Activated B cell treated with CpG ODN at 0.5 μM for 24 hours (primary cell): ENCODE measurements at places on chromosomes 7 and 10.

- DNase-seq: no peak
These were observed 1.2 kb upstream of the SMARCD3 start for GRCh38 chr7:151249732-151250072.

- DNase-seq: no peak
These were observed 88.9 kb downstream of the CABCOCO1 start for GRCh38 chr10:61751599-61751998.

DNA sequence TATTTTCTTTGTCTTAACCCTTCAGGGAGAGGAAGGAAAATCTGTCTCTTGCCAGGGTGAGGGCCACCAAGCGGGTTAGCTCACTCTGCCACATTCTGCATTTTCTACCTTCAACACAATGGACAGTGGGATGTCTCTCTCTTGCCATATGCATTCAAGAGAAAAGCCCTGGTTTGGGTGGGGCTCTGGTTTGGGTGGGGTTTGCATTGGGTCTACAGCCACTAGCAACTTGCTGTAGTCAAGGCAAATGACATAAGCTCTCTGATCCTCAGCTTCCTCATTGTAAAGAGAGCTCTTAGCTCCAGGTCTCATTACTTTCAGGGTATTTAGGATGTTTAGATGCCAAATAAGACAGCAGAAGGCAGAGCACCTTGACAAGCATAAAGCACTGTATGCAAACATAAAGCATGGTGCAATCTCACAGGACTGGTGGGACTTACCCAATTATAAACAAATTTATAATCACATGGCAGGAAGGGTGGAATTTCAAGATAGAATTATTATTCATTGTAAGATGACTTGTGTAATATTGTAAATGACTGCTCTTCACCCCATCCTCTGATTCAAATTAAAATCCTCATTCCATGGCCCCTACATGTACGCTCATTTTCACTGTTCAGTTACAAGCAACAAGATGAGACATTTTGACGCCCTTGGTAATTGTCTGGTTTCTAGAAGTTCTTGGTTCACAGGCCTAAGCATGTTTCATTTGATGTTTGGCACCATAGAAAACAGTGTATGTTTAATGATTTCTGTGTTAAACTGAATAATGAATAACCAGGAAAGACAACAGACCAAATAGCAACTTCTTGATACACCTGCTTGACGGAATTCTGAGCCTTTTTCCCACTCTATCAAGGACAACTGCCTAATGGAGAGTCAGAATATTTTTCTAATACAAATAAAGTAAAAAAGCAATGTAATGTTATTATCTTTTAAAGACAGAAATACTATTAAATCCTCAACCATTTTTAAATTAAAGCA, 258.9 kb downstream of the KCNMA1 start:
- no peak for DNase-seq

- DNase-seq: no peak
These were observed 42.2 kb upstream of the NEUROD6 start for GRCh38 chr7:31382722-31383121.

GRCh38 chr7:46352004-46352954, 431.2 kb upstream of the IGFBP3 start:
- DNase-seq: no peak

- DNase-seq: no peak
These were observed 345.2 kb upstream of the C7orf33 start for GRCh38 chr7:148245381-148245780.

GRCh38 chr7:42907316-42907715, 4.6 kb downstream of the C7orf25 start:
- DNase-seq: no peak

DNA sequence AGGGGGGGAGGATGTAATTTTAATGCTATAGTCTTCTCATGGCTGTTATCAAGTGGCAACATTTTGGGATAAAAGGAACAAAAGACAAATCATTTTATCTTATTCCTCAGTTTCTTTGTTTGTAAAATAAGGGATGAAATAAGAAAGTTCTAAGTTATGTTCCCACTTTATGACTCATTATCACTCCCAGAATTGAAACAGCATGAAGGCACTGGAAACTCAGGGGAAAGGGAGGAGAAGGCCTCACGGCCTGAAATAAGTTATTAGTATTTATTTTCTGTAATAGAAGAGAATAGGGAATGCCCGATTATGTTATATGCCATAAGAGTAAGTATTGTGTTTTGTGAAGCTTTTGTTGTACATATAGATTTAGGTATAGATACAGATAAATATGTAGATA, 85.0 kb upstream of the NAMPT start:
- DNase-seq: no peak

- DNase-seq: no peak
These were observed 67.8 kb downstream of the TBX20 start for GRCh38 chr7:35185908-35186731.

DNA sequence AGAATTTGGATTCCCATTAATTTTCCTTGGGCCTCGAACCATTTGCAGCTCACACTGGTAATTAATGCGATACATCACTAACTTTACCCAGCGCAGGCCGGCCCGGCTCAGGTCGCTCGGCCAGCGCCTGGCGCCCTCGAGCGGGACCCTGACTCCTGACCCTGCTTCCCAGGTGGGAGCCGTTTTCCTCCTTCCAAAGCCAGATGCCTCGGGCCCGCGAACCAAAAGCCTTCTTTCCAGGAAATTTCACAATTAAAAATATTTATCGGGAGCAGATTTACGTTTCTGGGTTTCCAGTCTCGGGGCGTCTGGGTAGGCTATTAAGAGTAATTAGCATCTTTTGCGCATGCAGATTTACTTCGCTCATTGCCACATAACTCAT, 12.2 kb downstream of the LBX1 start:
- no peak for DNase-seq

GRCh38 chr7:157022681-157023588, 12.5 kb upstream of the MNX1 start:
- no peak for DNase-seq

DNA sequence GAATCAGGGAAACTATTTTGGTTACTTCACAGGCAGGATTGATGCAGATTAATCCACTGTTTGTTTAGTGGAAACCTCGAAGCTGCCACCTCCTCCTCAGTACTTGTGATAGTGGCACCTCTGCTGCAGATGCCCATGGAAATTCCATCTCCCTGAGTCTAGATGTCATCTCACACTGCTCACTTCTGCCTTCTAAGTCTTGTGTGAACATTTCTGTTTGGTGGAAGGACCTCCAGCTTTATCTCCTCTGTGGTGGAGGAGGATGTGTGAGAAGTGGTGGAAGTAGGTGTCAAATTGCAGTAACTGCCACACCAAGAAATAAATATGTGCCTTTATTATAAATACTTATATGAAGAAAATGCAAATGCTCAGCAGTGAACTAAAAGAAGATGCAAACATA, 25.8 kb upstream of the GPR141 start:
- DNase-seq: no peak

GRCh38 chr10:66102756-66103155, 823.1 kb upstream of the LRRTM3 start:
- DNase-seq: no peak

DNA sequence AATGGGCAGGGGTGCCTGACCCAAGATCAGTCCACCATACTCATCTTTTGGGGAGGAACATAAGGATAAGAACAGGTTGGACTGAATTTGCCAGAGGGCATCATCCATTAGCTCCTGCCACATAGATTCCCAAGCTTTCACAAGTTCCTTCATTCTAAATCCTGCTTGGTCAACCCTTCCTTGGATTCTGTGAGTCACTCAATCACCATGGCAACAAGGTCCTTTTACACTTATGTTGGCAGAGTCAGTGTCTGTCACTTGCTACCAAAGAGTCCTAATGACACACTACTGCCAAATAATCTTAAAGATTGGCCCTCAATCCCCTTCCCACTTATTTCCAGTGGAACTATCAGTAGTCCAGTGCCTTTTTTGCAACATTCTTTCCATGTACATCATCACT, 5.0 kb upstream of the LGI1 start:
- no peak for DNase-seq
